ENCODE measurements at places on chromosomes 2 and 18. TPM values are rescaled to one million over a fixed set of nuclear protein-coding genes. Genes with fewer than 3 reads are reported as not detected.

SNTG2 gene
- 0.14 TPM for total RNA-seq

- no peak for DNase-seq
Measured at GRCh38 chr2:141728886-141729285, 401.9 kb downstream of the LRP1B start.

GRCh38 chr18:35241448-35241804, 592 bp downstream of the ZNF397 start:
- no peak for DNase-seq

DNA sequence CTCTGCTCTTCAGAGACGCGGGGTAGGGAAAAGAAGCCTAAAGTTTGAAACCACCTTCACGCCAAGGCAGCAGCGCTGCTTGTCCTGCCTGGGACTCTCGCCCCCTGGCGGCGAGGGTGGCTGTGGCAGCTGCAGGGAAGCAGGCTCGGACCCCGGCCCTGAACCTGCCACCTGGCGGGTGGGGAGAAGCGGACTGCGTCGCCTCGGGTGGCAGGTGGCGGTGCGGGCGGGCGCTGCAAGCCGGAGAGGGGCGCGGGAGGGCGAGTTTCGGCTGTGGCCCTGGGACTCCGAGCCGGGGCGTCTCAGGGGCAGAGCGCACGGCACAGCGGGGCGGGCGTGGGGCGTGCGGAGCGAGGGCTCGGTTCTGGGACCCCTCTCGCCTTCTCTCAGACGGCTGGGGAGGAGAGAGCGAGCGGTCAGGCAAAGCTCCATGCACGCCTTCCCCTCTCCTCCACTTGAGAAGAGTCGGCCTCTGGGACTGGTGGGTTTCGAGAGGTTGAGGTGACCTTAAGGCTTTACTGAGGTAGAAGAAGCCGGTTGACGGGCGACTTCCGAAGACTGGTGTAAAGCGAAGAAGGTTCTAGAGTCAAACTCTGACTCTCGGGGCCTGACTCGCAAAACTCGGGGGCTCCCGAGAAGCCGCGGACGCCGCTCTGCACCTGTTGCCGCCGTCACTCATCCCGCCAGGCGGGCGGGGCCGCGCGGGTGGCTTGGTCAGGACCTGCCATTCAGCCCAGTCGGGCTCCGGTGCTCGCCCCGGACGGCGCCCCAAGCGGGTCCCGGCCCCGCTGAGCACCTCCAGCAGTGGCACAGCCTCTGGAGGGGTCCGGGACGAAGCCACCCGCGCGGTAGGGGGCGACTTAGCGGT, 1.1 kb upstream of the BOLL start:
- DNase-seq, result peak; percentile 89

PREB gene
- total RNA-seq, result 88.3 TPM

GRCh38 chr2:43459446-43460173, 136.2 kb downstream of the THADA start:
- no peak for DNase-seq

- no peak for DNase-seq
Measured at GRCh38 chr2:39289609-39290008, 45.8 kb upstream of the CDKL4 start.

GRCh38 chr2:182715121-182715891, 751 bp upstream of the DNAJC10 start:
- DNase-seq, result no peak

NT5C1B gene
- not detected for total RNA-seq

DNA sequence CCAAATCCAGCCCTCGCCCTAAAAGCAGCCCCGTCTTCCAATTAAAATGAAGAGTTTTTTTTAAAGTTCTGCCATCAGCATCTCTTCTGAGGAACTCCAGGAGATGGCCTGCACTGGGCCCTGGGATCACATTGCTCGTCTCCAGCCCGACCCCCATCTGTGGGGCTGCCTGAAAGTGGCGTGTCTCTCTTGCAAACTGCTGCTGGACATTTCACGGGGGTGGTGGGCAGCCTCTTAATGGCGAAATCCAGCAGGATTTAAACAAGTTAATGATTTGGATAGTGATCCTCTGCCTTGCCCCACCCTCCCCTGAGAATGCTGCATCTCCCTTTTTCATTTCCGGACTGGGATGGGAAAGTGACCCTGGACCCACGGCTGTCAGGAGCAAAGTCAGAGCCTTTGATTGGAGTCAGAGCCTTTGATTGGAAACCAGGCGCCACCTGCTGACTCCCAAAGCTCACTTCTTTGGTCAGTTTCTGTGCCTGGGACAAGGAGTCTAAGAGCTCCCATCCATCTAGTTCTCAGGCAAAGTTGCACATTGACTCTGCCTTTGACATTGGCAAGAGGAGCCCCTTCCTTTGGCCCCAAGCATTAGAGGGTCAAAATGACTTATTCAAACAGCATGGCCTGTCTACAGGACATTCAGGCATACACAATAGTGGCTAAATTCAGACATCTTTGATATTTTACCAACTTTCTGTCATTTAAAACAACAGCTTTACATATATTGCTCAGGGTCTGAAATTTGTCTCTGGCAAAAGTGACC, 155.2 kb downstream of the SH3BP4 start:
- DNase-seq, result peak; percentile 64

GRCh38 chr2:73827018-73827417, 1.7 kb upstream of the STAMBP start:
- no peak for DNase-seq

DNA sequence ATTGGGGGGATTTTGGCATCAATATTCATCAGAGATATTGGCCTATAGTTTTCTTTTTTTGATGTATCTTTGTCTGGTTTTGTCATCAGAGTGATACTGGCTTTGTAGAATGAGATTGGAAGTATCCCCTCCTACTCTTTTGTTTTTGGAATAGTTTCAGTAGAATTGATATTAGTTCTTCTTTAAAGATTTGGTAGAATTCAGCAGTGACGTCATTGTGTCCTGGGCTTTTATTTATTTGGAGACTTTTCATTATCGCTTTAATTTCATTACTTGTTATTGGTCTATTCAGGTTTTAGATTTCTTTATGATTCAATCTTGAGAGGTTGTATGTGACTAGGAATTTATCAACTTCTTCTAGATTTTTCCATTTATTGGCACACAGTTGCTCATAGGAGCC, 825.5 kb upstream of the NXPH2 start:
- no peak for DNase-seq

- no peak for DNase-seq
Measured at GRCh38 chr2:29492701-29493100, 377.5 kb downstream of the CLIP4 start.
